Common myeloid progenitor, CD34-positive (primary cell): ENCODE measurements at places on chromosomes 13 and 19.

DNA sequence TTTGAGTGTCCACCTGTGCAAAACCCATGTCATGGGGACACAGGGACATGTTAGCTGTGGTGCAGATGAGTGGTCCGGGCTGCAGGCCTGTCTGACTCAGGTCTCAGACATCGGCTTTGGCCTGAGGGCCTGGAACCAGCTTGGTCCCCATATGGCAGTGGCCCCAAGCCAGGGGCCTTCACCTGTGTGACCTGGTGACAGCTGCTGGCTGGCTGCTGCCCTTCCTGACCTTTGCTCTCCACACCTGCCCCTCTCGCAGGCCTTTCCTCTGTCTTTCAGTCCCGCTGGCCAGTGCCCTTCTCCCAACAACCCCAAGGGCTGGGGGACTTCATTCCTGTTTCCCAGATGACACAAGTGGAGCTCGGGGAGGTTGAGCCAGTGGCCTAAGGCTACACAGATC, 22.9 kb upstream of the LDLR start:
- DNase-seq = no peak

DNA sequence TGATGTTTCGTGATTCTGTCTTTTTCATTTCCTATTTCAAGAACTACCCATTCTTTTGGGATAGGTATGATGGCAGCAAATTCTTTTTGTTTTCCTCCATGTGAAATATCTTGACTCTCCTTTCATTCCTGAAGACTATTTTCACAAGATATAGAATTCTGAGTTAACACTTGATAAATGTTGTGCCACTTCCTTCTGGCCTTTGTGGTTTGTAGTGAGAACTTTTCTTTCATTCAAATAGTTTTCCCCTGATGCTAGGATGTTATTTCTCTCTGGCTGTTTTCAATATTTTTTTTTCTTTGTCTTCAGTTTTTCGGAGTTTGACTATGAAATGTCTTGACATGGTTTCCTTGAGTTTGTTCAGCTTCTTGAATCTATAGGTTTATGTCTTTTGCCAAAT, 8.3 kb upstream of the TUBGCP3 start:
- DNase-seq = no peak

DNA sequence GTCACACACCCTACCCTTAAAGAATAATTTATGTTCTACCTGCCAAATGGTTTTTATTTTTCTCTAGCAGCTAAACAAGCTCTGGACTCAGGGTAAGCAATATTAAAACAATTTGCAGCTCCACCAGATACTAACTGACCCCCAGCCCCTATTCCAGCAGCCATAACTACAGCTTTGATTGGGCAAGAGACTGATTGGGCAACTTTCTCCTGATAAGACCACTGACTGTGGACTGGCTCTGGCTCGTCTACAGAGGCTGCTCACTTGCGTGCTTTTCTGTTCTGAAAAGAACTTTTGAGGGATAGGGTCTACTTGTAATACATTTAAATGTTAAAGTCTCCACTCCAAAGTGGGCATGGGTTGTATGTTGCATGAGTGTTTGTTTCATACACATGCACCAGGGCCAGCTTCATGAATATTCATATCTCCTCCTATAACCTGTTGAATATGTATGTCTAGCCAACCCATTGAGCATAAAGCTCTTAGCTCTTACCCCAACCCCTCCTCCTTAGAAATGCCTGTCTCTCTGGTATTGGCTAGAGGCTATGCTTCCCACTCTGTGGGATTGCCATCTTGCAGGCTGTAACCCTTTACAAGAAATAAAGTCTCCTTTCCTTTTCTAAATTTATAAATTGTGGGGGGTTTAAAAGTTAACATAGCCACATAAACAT, 19.9 kb downstream of the OR7A5 start:
- DNase-seq = no peak

DNA sequence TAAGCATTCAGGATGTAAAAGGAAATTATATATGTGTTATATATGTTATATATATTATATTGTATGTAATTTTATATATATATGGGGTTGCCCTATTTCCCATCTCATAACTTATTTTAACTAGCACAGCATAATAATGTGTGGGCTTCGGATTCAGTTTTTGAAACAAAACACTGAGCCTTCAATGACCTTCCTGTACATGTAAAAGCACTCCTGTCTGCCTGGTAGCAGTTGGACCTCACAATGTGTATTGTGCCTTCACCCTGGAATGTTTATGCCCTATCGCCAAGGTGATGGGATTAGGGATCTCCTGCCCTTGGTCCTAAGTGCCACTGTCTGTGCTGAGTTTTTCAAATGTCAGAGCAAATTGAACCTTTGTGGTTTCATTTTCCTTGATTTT, 968.8 kb downstream of the TUBA3C start:
- DNase-seq = peak; percentile 0

DNA sequence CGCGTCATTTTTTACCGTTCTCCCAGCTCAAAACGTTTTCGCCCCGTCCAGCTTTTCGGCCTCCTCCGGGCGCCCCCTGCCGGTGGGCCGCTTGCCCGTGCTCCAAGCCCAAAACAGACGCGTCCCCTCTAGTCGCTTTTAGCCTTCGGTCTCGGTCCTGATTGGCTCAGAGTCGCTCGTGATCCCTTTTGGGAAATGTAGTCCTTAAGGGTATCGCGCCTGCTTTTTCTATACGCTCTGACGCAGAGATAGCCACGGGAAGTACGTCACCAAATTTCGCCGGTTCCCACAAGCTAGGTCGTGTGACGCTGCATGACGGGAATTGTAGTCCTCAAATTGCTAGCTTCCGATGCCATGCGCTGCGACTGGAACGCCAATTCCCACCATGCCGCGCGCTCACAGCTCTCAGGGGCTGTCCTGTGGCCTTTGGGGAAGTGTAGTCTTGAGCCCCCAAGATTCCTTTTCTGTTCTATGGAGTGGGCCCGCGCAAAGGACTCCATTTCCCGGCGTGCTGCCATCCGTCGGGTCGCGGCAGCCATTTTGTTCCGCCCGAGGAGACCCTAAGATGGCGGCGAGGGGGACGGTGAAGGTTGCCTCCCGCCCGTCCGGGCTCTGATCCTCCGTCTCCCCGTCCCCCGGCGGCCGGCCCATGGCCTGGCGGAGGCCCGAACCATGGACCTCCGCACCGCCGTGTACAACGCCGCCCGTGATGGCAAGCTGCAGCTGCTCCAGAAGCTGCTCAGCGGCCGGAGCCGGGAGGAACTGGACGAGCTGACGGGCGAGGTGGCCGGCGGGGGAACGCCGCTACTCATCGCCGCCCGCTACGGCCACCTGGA, at the start of gene FEM1A:
FEM1A (plus strand) TSS at position 552 of the 836 bp plus-strand sequence; CDS start at position 673, 121 bp downstream.
- DNase-seq = peak; percentile 100
